ENCODE measurements at places on chromosomes 7 and 10.

DNA sequence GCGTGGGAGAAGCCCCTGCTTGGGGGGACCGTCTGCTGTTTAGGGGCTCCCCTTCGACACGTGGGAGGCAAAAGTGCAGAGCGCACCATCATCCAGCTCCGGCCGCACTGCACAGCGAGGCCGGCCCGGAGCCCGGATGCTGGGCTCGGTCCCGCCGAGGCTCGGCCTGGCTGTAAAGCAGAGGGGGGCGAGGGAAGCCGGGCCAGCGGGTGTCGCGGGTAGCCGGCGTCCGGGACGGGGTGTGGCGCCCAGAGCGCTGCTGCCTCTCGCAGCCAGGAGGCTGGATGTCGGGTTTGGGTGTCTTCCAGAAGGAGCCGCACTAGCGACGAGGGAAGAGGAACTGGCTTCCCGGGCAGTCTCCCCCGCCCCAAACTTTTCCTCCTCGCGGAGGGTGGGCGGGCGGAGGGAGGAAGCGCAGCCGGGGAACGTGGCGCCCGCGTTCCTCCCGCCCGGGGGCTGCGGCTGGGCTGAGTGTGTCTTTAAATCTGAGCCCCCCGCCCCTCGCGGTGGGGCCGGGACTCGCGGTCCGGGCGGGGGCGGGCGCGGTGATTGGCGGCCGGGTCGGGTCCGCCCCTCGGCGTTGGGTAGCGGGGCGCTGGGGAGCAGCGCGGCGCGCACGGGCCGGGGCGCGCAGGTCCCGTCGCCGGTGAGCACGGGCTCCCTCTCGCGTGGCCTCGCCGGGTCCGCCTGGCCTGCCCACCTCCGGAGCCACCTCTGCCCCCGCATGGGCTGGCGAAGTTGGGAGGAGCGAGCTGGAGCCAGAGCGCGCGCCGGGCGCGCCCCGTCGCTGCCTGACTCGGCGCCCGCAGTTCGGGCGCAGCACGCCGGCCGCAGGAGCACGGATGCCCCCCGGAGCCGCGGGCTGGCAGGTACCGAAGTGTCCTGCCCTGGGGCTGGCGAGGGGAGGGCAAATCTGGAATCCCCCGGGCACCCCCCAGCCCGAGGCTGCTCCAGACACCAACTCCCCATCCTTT, at the start of gene PALD1:
Gene PALD1, plus strand, starts transcription at position 577 of the 974 bp plus-strand sequence. CDS start 47,185 bp downstream, outside the sequence.
- peak; percentile 47 for DNase-seq

DNA sequence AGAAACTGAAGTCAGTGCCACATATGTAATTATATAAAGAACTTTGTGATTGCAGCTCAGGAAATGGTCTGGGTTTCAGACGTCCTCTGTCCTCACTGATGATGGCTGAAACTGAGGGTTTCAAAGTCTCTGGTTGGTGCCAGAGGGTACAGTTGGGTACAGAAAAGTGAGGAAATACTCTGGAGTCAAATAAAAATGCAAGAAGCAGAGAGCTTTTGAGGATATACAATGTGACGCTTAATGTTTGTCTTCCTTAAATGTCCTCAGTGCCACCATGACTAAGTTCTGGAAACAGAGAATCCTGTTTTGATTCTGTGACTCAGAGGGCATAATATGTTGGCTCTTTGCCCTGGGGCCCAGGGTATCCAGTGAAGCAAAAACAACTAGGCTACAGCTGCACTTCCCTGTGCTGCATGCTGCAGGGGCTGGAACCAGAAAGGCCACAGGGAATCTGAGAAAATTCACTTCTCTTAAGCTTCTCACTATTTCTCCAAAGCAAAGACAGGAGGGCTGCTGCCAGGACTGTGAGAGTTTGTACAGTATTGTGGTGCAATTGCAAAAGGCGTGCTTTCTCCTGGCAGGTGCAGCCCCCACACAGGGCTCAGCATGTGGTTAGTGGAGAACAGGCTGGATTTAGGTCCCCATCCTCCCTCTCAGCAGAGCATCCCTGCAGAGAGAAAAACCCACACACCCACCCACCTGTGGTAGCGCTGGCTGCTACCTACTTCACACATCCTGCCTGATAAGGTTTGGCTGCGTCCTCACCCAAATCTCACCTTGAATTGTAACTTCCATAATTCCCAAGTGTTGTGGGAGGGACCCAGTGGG, 169.5 kb upstream of the SVIL start:
- no peak for DNase-seq

GRCh38 chr7:5690931-5691473, 90.5 kb downstream of the RNF216 start:
- no peak for DNase-seq

- DNase-seq, result no peak
Observed at GRCh38 chr10:124423813-124424212, 5.1 kb upstream of the OAT start.

DNA sequence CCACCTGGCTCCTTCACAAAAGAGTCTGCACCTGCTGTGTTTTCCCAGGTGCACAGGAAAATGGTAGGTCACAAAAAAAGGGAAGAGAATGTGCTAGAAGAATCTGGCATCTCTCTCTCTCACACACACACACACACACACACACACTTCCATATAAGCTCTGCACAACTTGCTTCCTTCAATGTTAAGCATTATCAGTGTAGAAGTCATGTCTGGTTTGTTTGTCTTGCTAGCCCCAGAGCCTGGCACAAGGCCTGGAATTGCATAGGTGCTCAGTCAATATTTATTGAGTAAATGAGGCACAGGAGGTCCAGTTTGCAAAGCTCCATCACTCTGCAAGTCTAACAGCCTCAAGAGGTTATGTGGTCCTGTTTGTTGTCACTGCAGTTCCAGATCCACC, 867.3 kb upstream of the AUTS2 start:
- no peak for DNase-seq

Measured in forelimb muscle (tissue), 1 donor.